Mucosa of descending colon (tissue), 3 donors: ENCODE measurements at places on chromosomes 4 and X. TPM values are rescaled to one million over a fixed set of nuclear protein-coding genes. Genes with fewer than 3 reads are reported as not detected.

DNA sequence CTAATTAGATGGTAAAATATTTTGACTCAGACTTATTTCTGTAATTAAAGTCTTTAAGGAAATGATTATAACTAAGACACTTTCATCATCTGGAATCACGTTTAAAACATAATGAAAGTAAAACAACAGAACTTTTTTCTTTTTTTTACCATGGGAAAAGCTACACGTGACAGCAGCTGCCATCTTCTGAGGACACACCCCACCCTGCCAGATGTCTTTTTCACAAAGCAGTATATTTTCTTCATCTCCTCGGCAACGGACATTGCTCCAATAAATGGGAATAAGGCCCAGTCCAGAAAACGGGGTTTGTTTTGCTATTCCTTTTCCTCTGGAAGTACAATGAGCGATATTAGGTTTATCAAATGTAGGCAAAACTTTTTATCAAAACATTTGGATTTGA, 17.5 kb downstream of the PRSS12 start:
- DNase-seq, result no peak

GPR34 gene
- total RNA-seq, result 11.4 TPM

DNA sequence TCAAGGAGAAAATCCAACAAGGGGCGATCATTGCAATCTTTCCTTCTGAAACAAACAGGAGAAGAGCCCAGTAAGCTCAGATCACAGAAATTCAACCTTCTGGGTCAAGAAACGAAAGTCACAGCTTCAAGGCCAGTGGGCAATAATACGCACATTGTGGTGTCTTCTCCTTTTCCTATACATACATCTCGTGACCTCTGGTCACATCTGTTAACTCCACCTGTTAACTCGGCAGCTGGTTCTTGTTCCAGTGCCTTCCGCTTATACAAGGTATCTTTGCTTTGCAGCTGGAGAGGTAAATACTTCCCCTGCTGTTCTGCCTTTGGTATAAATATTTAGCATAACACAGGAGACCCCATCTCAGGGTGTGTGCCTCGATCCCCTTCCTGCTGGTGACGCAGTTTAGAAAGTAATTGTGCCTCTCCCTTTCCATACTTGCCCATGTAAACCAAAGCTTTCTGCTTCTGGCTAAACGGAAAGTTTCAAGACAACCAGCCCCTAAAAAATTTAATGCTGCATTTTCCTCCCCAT, 45.0 kb downstream of the CCDC149 start:
- no peak for DNase-seq

GRCh38 chr4:74120086-74120485, 21.1 kb upstream of the CXCL2 start:
- no peak for DNase-seq

- DNase-seq, result no peak
Observed at GRCh38 chr4:110195561-110196205, 2.7 kb downstream of the ELOVL6 start.

- no peak for DNase-seq
Observed at GRCh38 chrX:150680974-150681373, 12.2 kb upstream of the MTMR1 start.

DNA sequence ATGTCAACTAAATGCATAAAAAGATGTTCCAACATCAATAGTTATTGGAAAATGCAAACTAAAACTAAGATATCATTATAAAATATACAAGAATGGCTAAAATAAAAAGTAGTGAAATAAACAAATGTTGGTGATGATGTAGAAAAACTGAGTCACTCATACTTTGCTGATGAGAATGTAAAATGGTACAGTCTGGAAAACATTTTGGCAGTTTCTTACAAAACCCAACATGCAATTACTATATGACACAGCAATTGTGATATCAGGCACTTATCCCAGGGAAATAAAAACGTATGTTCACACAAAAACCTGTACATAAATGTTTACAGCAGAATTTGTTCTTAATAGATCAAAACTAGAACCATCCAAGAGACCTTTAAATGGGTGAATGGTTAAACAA, 182.6 kb downstream of the RTL9 start:
- no peak for DNase-seq

MAGEB17 gene
- not detected for total RNA-seq

GRCh38 chr4:120611092-120611491, 311.4 kb downstream of the PRDM5 start:
- DNase-seq, result no peak

CCSER1 gene
- 32.4 TPM for total RNA-seq

XAGE1A gene
- total RNA-seq, result not detected

GAGE12E gene
- not detected for total RNA-seq

- no peak for DNase-seq
Observed at GRCh38 chr4:1208970-1209704, 36.8 kb upstream of the SPON2 start.

DNA sequence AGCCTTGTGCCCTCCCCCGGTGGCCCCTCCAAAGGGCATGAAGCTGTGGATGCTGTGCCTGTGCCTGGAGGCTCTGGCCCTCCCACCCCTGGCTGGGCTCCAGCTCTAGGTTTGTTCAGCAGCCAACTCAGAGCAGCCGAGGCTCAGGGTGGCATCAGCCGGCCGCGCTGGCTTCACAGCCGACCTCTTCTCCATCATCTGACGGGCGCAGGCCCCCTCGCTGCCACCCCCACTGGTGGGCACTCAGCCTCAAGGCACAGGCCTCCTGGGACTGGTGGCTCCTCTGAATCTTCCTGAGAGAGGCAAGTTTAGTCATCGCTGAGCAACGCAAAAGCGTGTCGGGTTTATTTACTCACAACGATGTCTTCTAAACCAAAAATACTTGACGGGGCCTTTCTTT, 46.0 kb downstream of the PCGF3 start:
- peak; percentile 44 for DNase-seq

DNA sequence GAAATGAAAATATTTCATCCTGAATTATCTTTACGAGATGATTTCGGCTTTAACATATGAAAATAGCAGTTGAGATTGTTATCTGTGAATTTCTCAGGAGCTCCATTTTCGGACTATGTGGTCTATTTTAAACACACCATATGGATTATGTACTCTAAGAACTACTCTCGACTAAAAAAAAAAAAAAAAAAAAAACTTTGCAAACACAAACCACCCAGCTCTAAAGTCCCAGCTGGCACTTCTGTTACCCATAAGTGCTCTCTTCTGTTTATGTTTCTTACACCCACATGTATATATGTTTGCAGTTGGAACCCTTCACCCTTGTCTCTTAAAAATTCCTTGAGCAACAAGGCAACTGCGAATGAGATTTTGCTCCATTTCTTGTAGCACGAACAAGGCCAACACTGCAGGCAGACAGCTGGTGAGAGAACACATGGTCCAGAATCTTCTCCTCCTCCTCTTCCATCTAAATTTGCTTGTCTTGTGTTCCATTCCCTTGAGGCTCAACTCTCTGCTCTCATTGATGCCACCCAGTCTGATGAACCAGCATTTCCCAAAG, 172.7 kb upstream of the HCCS start:
- no peak for DNase-seq

GRCh38 chr4:164252286-164252685, 501.6 kb upstream of the SMIM31 start:
- no peak for DNase-seq

SUPT20HL2 gene
- total RNA-seq, result not detected

DNA sequence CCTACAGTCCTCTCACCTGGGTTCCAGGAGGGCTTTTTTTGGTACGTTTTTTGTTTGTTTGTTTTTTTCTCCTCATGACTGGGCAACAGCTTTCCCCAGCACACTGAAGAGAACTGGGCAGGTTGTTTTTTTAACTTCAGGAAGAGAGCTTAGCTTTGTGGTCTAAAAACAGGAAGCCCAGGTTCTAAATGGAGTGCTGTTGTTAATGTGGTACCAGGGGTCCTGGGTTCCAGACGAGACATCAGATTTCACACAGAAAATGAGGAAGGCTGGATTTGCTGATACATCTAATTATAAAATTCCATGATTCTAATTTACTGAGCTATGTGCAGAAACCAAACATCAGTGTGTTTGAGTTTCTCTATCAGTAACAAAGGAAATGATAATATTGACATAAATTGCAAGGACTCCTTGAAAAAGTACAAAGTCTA, 4.2 kb downstream of the MYOZ2 start:
- no peak for DNase-seq

DNA sequence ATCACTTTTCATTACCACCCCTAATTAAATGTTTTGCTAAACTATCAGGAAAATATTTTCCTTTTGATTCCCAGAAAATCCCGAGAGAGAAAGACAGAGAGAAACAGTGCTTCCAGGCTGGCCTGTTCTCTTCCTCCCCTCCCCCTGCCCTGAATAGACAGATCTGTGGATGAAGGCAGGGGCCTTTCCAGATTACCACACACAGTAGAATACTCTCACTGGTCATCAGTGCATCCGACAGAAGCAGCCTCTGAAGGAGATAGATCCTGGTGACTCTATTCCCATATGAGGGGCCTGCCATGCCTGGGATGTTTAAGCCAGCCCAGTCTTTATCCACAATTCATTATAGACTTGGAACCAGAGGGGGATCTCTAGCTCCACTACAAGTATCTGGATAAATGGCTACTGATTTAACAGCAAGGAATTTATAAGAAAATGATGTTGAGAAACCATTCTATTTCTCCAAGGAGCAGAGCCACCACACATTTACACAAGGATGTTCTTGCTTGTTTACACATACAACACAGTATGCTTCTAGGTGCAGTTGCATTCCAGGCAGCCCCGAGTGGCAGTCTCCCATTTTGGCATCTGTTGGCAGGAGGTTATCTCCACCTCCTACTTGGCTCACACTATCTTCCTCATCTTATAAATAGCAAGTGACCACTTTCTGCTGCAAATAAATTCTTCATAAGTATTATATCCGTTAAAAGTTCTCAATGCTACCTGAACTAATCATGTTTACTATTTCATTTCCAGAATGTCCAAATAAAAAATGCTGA, 115.8 kb downstream of the HS6ST2 start:
- no peak for DNase-seq

DNA sequence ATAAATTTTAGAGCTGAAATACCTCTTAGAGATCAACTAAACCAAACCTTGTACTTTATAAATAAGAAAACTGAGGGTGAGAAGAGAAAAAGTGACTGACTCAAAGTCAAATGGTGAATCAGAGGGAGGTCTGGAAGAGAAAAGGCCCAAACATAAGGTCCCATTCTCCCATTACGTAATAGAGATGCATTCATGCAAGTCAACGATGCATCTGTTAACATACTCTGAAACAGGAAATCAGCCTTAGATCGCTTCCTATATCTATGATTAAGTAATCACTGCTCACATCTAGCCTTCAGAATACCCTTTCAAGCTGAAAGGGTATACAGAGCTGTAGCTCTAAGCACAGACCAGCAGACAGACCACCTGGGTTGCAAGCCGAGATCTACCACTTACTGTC, 6.5 kb downstream of the RNF150 start:
- no peak for DNase-seq

TRPC5OS gene
- not detected for total RNA-seq

LPAR4 gene
- total RNA-seq, result 0.29 TPM

DNA sequence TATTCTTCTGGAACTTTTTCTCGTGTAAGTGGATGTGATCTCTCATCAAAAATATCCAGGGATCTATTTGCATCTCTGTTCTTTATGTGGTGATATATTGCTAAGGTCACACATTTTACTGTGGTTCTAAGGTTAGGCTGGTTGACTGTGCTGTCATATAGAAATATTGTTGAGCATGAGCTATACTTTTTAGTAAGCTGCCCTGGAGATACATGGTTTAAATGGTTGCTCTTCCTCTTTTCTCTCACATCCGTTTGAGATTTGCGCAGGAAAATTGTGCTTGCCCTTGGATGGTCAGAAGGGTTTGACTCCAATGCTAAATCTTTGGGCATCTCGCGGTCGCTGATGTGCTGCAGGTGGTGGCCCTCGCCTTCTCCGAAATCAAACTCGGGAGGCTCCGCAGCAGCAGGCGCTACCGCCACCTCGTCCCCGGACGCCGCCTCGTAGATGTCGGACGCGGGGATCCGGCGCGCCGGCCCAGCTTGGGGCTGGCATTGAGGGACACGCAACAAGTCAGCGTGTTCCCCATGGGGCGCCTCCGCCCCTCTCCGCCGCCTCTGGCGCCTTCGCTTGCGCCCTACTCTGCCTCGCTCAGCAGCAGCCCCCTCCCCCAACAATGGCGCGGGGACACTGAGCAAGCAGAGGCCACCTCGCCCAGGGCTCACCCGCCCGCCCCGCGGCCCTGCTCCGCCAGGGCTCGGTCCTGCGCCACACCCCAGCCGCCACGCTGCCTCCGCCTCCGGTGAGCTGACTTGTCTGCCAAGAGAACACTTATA, 154.5 kb downstream of the MSN start:
- DNase-seq, result peak; percentile 69

GRCh38 chrX:134926864-134927263, 63.9 kb upstream of the SMIM10 start:
- DNase-seq, result no peak

- peak; percentile 61 for DNase-seq
Observed at GRCh38 chr4:1792832-1793495, at the start of gene FGFR3. Gene FGFR3, plus strand, starts transcription at chr4:1793293. Its CDS starts 642 bp downstream, at chr4:1793935.

- DNase-seq, result peak; percentile 79
Observed at GRCh38 chr4:156971676-156972378, at the start of gene PDGFC. Gene PDGFC, minus strand, starts transcription at chr4:156971799. Its CDS starts 896 bp downstream, at chr4:156970903.

DNA sequence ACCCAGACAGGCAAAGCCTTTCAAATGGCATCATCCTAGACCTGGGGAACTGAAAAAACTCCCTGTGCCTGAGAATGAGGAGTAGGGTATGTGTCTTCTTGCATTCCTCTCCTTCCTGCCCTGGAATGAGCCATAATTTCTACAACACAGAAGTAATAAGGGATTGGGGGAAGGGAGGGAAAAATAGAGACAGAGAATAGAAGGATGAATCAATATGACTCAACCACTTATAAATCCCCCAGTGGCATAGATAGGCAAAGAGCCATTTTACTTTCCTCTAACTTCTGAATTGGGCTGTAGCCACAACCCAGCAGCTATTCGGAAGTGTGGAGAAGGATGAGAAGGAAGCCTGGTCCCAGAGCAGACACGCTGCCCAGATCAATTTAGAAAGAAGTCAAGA, 99.9 kb downstream of the NHS start:
- no peak for DNase-seq

- DNase-seq, result no peak
Observed at GRCh38 chr4:8745005-8745790, 126.4 kb downstream of the HMX1 start.

DNA sequence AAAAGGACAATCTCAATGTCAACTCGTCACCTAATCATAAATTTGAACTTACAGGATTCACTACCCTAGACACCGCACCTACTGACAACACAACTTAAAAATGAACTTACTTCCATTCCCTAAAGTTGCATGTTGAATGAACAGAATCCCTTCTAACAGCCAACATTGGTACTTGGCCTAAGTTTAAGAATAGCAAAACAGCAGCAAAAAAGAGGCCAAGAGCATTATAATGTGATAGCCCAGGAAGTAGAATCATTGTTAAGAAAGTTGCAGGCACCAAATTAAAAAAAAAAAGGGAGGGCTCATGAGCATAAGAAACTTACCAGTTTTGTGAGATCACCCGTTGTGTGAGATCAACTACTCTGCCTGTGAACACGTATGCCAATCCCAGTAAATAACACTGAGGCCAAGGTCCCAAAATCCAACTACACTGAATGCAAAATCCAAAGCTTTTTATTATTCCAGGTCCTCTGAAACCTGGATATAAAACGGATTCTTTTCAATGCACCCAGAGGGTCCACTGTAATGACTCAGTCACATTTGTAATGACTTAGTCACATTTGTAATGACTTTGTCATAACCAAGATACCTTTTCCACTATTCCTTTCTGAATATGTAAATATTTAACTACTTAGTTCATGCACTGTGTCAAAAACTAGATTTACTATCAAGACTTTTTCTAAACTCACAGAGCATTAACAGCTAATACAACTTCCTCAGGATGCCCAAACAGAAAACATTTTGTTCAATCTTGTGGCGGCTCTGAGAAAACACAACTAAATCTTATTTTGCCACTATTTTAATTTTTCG, 6.8 kb downstream of the HNRNPDL start:
- DNase-seq, result no peak
